Stimulated activated CD4-positive, alpha-beta T cell treated with anti-CD3 and anti-CD28 coated beads, Interleukin-1b, Interleukin-23, amount 100 ng/mL, for 4 hours (primary cell): ENCODE measurements at places on chromosomes 1 and 21.

- DNase-seq = no peak
These were observed 10.9 kb upstream of the DMRTB1 start for GRCh38 chr1:53448241-53448841.

DNA sequence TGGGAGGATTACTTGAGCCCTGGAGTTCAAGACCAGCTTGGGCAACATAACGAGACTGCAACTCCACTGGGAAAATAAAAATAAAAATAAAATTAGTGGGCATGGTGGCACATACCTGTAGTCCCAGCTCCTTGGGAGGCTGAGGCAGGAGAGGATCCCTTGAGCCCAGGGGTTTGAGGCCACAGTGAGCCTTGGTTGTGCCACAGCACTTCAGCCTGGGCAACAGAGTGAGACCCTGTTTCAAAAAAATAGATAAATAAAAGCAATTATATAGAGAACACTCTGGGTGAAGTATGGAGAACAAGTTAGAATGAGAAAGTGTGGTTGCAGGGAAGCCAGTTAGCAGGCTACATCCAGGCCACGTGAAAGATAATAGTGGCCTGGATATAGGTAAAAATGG, 25.7 kb downstream of the CXADR start:
- DNase-seq = no peak

DNA sequence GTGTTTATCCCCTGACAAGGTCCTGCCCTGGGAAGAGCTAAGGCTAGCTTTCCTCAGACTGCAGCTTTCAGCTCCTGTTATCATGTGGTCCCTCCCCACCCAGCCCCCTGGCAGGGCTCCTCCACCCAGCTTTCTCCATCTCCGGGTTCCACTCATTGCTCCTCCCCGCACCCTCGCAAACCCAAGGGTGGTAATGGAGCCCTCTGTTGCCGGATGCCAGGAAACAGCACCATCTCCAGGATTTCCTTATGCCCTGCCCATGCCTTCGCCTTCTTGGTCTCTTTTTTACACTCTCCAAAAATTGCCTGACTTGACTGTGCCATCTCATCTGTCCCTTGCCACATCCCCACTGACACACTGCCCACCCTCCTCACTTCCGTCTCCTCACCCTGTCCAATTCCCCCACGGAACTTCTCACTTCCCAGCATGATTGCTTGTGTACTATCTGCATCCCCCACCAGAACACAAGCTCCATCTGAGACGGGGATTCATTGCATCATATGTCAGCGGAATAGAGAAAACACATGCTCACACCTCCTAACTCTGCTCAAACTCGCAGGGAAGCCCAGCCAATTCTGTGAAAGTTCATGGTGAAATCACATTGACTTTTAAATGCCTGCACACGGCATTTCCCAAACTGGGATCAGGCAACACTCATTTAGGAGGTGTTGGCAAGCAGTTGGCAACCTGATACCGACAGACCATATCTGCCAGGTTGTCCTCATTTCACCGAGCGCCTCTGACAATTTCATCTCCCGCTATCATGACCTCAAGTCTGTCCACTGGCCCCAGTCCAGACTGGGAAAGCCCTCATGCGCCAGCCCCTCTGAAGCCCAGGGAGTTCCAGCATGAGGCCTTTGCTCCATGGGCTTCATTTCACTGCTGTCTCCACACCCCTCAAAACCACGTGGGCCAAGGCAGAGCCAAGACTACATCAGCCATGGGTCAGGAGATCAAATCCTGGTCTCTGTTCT, 201.1 kb downstream of the MATN1 start:
- no peak for DNase-seq

- no peak for DNase-seq
These were observed 19.6 kb downstream of the FH start for GRCh38 chr1:241499910-241500309.

DNA sequence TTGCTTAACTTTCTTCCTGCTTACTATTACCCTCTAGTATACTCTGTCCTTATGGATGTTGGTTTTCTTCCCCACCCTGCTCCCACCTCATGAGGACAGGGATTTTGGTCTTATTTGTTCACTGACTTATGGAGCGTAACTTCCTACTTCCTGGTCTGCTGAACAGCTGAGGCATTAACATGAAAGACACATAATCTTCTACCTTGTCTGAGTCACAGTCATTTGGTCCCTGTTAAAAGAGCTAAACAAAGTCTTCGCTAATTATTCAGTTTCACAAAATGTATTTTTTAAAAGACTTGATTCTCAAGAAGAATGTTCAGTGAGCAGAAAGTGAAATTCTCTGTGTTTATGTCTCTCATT, 18.5 kb downstream of the RNASEL start:
- no peak for DNase-seq

DNA sequence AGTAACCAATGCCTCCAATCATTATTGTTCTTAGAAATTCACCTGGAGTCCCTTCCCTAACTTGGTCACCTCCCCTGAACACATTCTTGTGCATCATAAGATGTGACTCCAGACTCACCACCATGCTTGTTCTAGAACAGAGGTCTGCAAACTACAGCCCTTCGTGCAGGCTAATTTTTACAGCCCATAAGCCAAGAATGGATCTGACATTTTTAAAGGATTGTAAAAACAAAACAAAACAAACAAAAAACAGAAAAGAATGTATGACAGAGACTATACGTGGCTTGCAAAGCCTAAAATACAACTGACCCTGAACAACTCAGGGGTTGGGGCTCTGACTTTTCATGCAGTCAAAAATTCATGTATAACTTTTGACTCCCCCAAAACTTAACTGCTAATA, 6.2 kb upstream of the HIVEP3 start:
- no peak for DNase-seq

- DNase-seq = no peak
These were observed 30.2 kb downstream of the ZZZ3 start for GRCh38 chr1:77652268-77652667.

DNA sequence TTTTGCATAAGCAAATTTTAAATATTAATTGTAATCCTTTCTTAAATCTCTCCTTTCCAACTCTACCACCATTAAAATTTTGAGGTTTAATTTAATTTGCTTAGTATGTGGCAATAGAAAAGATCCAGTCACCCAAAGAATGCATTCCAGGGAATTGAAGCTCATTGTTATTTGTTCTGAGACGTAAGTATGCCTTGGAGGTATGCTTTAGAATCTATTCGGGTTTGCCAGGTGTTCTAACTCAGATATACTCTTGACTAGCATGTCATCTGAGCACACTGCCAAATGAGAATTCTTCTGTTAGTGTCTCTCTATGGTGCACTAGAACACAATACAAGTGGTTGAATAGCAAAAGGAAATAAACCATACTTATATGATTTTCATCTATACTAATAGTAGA, 813.6 kb upstream of the ADGRL2 start:
- no peak for DNase-seq

- DNase-seq = peak; percentile 3
These were observed 6.8 kb upstream of the ACKR1 start for GRCh38 chr1:159197561-159198557.

GRCh38 chr1:109266965-109267364, 16.0 kb downstream of the PSRC1 start:
- no peak for DNase-seq

DNA sequence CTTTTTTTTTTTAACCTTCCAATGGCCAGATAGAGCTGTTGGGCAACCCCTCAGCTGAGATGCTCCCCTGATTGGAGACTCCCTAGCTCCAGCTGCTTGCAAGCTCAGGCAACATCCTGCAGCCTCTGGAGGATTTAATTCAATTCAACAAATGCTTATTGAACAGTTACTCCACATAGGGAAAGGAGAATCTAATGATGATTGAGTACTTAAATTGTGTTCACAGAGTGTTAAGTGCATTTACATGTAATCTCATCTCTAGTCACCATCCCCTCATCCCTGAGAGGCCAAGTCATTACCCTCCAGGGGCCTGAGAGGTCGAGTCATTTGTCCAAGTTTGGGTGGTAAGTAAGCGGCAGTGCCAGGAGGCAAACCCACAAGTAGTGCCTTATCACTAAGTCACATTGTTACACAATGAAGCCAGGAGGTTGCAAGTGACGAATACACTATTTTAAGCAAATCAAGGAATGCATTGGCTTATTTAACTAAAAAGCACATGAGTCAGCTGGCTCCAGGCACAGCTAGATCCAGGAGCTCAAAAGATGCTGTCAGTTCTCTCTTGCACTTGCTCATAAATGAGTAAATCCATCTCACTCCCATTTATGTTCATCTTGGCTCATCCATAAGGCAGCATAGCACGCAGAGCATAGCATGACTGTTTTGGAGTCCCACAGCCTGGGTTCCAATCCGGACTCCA, 64.3 kb downstream of the OPTC start:
- DNase-seq = no peak

DNA sequence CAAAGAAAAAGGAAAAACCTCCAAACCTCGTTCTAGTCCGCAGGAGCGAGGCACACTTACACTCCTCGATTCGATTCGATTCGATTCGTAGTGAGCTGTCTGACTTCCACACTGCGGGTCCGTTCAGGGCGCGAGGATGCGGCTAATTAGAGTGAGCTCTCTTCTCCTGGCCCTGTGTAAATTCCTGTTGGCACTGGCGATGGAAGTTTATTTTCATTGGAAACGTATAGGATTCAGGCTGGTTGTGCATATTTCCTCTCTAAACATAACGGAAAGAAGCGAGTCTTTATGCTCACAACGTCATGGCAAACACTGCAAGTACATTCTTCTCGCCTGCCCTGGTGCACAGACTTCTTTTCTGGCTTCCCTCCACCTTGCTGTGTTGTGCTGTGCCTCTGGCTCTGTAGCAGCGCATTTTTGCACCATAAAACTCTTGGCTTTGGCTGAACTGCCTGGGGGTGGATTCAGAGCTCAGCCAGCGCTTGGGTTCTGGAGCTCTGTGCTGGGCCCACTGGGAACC, 2.7 kb downstream of the HUNK start:
- DNase-seq = no peak
